ENCODE measurements at places on chromosomes 12 and 14. TPM values are rescaled to one million over a fixed set of nuclear protein-coding genes. Genes with fewer than 3 reads are reported as not detected.
A peak's percentile ranks its signal among the peaks of the same experiment; 100 is the strongest.

DNA sequence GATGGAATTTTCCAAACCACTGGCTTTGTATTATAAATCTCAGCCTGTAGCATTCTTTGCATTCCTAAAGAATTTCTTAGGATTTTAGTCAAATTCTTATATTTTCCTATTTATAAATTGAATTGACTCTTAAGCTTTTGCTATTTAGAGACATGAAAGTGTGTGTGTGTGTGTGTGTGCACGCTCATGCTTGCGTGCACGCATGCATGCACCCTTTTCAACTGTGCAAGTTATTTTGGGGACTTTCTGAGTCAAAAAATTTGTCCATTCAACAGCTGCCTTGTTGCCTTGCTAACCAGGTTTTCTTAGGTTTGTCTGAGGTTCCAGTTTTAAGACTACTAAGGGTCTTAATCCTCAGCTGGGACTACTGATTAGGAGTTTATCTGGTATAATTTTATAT is 42.6 kb downstream of the GPATCH2L start:
- DNase-seq: no peak

- DNase-seq: no peak
Observed at GRCh38 chr12:76337583-76337982, 10.6 kb downstream of the BBS10 start.

PSMB11 gene
- polyA plus RNA-seq: not detected

ETFBKMT gene
- polyA plus RNA-seq: 0.74 TPM

C1S gene
- 2.2 TPM for polyA plus RNA-seq

DNA sequence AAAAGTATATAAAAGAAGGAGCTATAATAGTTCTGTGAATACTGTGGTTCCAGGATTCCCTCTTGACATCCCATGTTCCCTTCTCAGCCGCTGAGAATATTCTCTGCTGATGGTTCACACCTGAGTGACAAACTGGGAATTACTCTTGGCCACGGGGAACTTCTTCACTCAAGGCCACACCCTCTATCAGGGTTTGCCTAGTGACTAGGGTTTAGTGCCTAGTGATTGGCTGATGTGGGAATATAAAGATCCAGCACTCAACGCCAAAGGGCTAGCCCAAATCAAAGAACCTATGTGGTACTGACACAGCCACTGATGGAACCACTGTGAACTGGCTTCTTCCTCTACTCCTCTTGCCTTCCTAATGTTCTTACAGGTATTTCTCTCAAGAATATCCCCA is 248.4 kb downstream of the ASCL1 start:
- DNase-seq: peak; percentile 0

DNA sequence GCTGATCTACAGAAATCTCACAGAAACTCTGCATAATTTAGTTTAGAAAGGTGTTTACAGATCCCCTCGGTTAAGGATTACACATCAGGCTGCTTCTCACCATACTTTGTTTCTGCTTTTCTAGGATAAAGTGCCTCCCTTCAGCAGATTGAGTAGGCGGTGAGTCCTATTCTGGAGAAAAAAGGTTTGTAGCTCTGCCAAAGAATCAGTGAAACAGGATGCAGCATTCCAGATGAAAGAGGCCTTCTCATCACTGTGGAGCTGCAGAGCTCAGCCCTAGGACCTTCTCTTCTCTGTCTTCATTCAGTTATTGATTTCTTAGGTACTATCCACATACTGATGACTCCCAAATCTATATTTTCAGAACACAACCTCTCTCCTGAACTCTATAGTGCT is 155.5 kb upstream of the KRR1 start:
- peak; percentile 52 for DNase-seq

TCL1A gene
- polyA plus RNA-seq: not detected

DNA sequence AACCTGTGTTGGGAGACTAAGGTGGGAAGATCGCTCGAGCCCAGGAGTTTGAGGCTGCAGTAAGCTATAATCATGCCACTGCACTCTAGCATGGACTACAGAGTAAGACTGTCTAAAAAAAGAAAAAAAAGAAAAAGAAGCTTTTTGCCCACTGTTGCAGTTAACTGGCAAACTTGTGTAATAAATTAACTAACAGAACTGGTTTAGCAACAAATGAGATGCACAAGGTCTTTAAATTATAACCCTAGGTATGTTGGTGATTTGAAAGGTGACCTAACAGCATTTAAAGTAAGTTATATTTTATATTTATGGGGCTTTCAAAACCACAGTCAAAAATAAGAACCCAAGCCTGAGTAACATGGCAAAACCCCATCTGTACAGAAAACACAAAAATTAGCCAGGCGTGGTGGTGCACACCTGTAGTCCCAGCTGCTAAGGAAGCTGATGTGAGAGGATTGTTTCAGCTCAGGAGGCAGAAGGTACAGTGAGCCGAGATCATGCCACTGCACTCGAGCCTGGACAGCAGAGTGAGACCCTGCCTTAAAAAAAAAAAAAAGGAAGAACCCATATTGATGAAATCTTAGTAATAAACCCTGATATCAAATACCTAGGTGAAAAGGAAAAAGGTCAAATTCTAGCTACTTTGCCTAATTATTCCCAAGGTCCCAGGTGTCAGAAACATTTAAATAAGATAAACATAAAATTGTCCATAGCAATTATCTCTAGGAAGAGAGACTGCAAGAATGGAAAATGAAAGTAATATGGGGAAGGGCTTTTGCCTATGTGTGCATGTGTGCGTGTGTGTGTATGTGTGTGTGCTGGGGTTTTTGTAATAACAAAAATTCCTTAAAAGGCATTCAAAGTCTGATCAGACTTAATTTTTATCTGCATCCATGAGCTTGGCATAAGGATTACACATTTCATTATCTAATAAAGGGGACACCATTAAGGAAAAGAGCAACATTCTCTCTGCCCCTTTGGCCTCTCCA is 15.4 kb downstream of the SYNE2 start:
- DNase-seq: no peak

ASPG gene
- polyA plus RNA-seq: not detected

DNA sequence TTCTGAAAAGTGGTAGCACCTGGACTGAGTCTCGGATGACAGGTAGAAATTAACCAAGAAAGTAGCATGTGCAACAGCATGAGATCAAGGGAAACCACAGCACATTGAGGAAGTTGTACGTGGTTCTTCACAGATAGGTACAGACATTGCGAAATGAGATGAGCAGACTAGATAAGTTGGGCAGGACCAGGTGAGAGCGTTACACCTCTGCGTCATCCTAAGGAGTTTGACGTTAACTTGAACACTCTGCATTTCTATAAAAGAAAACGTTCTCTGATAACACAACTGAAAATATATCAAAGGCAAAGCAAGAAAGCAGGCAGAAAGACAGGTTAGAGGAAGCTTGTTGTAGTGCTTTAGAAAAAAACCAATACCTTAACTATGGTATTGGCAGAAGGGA is 98.5 kb upstream of the RASSF8 start:
- DNase-seq: peak; percentile 73

DNA sequence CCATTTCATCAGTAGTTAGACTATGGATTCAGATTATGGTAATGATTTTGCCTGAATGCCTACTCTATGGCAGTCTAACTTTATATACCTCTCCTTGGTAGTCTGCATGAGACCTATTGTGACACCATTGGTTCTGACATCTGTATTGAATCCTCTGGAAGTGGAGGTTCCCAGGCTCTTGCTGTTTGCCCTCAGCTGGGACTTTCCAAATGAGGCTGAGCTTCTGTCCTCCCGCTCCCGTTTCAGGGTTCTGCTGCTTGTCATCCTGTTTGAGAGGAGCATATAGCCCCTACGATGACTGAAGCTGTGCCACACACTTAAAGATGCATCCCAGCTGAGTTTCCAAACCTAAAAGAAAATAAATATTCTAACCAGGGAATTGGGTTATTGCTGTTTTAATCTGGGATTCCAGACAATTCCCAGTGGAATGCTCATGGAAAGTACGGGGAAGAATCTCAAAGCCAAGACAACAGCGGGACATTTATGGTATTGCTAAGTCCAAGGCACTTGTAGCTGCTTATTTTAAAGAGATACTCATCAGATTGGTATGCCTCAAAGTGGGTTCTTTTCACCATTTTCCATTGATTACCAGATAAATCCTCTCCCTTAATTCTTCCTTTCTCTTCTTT is 105.9 kb downstream of the ETV6 start:
- DNase-seq: no peak
